ENCODE measurements at places on chromosomes 6 and 20.

DNA sequence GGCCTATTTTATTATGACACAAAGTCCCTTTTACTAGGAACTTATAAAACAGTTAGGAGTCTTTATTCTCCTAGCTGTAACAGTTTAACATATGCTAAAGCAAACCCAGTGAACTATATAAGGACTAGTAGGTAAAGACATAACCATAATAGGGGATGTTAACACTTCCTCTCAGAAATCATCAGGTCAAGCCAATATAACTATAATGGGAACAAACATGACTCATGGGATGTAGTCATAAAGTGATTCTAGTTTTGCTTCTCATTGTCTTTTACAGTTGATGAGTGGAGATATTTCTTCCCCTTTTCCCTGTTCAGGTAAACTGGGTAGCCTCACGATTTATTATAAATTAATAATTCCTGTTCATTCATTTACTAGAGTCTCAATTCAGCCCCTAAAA, 9.7 kb downstream of the PTCHD4 start:
- no peak overlapping the region for H3K27ac ChIP-seq
- no peak for DNase-seq
- H3K36me3 ChIP-seq = no peaks in the 10 kb centered on the region

- H3K36me3 ChIP-seq = no peaks in the 10 kb centered on the region
- DNase-seq = no peak
- no peak overlapping the region for H3K4me3 ChIP-seq
- no peaks in the 10 kb centered on the region for H3K4me1 ChIP-seq
These were observed 83.7 kb upstream of the RALY start for GRCh38 chr20:33910056-33910455.

GRCh38 chr20:43736588-43737158, 9.9 kb upstream of the GTSF1L start:
- no peak for DNase-seq
- no peak overlapping the region for H3K27ac ChIP-seq
- H3K27me3 ChIP-seq = peaks cover 20% of the 10 kb centered on the region
- peaks cover 2% of the 10 kb centered on the region for H3K36me3 ChIP-seq
- H3K4me3 ChIP-seq = no peak overlapping the region

- peaks cover 53% of the 10 kb centered on the region for H3K27me3 ChIP-seq
- no peak overlapping the region for H3K27ac ChIP-seq
- peaks cover 13% of the 10 kb centered on the region for H3K4me1 ChIP-seq
These were observed 90.5 kb downstream of the GRM4 start for GRCh38 chr6:34055223-34055933.

- no peak overlapping the region for H3K4me3 ChIP-seq
- no peaks in the 10 kb centered on the region for H3K36me3 ChIP-seq
- peaks cover 14% of the 10 kb centered on the region for H3K4me1 ChIP-seq
- no peaks in the 10 kb centered on the region for H3K27me3 ChIP-seq
- DNase-seq = no peak
- H3K27ac ChIP-seq = no peak overlapping the region
These were observed 1.0 kb downstream of the NUDT3 start for GRCh38 chr6:34391473-34391785.

- H3K4me1 ChIP-seq = no peaks in the 10 kb centered on the region
- no peaks in the 10 kb centered on the region for H3K36me3 ChIP-seq
- peaks cover 7% of the 10 kb centered on the region for H3K27me3 ChIP-seq
- H3K27ac ChIP-seq = no peak overlapping the region
These were observed 100.9 kb downstream of the MYB start for GRCh38 chr6:135281964-135282363.

- H3K27ac ChIP-seq = no peak overlapping the region
- no peak for DNase-seq
- no peak overlapping the region for H3K4me3 ChIP-seq
- peaks cover 14% of the 10 kb centered on the region for H3K4me1 ChIP-seq
- H3K27me3 ChIP-seq = no peaks in the 10 kb centered on the region
These were observed 172.8 kb downstream of the CDKAL1 start for GRCh38 chr6:20706939-20707485.

GRCh38 chr6:81534934-81535465, 217.5 kb downstream of the TENT5A start:
- no peaks in the 10 kb centered on the region for H3K4me1 ChIP-seq
- no peaks in the 10 kb centered on the region for H3K36me3 ChIP-seq
- no peak for DNase-seq
- H3K27ac ChIP-seq = no peak overlapping the region
- H3K27me3 ChIP-seq = no peaks in the 10 kb centered on the region

DNA sequence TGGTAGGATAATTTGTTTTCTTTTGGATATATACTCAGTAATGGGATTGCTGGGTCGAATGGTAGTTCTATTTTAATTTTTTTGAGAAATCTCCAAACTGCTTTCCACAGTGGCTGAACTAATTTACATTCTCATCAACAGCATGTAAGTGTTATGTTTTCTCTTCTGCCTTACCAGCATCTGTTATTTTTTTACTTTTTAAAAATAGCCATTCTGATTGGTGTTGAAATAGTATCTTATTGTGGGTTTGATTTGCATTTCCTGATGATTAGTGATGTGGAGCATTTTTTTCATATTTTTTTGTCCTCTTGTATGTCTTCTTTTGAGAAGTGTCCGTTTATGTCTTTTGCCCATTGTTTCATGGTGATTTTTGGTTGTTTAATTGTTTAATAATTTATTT, 11.9 kb downstream of the HINT3 start:
- H3K27ac ChIP-seq = no peak overlapping the region
- no peak overlapping the region for H3K4me3 ChIP-seq
- DNase-seq = no peak
- H3K36me3 ChIP-seq = no peaks in the 10 kb centered on the region
- no peaks in the 10 kb centered on the region for H3K27me3 ChIP-seq

- H3K27ac ChIP-seq = no peak overlapping the region
- no peaks in the 10 kb centered on the region for H3K4me1 ChIP-seq
- no peaks in the 10 kb centered on the region for H3K36me3 ChIP-seq
- no peak for DNase-seq
These were observed 749 bp downstream of the FRK start for GRCh38 chr6:116059713-116060571.

- peaks cover 65% of the 10 kb centered on the region for H3K4me1 ChIP-seq
- peak overlapping the region; percentile 96 for H3K27ac ChIP-seq
These were observed 59.5 kb upstream of the ARMH2 start for GRCh38 chr6:24858177-24858653.

DNA sequence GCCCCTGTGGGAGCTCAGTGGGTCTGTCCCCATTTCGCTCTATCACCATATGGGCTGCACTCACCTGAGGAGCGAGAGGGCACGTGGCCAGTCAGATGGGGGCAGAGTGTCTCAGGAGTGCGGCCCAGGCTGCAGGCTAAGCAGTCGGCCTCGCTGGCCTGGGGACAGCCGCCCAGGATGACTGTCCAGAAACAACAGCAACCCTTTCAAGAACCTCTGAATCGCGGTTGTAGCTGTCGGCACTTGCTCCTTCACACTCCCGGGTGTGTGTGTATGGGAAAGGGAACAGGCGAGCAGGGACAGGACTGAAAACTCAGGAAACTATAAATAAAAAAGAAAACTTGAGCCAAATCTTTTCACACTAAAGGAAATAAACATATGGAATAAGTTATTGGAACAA, 63.1 kb downstream of the TFAP2A start:
- peaks cover 26% of the 10 kb centered on the region for H3K27me3 ChIP-seq
- H3K4me1 ChIP-seq = no peaks in the 10 kb centered on the region
- H3K27ac ChIP-seq = no peak overlapping the region

DNA sequence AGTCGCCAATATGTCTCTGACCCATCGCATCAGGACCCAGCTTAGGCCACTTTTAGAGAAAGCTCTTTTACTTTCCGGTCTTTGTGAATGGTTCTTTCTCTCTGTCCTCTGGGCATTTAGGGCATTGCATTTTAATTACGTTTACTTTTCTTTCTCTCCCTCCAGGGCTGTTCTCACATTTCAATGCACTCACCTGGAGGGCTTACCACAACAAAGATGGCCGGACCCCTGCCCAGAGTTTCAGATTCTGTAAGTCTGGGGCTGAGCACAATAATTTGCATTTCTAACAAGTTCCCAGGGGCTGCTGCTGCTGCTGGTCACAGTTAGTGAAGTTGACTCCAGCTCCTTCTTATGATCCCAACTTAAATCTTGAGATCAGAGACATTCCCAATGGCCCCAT, 3.0 kb downstream of the ANKRD66 start:
- no peaks in the 10 kb centered on the region for H3K4me1 ChIP-seq
- H3K4me3 ChIP-seq = no peak overlapping the region
- no peak overlapping the region for H3K27ac ChIP-seq
- DNase-seq = no peak

DNA sequence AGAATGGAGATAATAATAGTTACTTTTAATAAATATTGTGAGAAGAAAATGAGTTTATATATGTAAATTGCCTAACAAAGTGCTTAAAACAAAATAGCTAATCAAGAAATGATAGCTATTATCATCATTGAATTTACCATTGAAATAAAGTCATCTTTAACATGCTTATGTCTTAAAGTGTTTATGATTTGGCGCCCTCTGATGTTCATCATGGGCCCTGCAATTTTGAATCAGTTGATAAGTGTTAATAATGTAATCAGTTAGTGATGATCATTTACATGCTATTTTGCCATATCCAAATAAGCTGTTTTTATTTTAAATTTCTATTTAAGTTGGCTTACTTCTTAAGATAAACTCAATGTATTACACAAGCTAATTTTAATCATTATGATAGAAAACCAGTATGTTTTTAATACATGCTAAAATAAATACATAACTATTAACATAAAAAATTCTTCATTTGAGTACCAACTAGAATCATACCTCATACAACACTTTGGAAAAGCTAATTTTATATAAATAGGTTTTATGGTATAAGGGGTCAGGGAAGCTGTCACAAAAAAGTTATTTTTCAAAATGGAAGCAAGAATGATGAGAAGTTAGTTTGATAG, 39.2 kb upstream of the TPD52L1 start:
- H3K27ac ChIP-seq = no peak overlapping the region
- no peak overlapping the region for H3K4me3 ChIP-seq
- peaks cover 5% of the 10 kb centered on the region for H3K27me3 ChIP-seq

GRCh38 chr6:162863821-162864220, 136.0 kb downstream of the PACRG start:
- DNase-seq = no peak
- no peaks in the 10 kb centered on the region for H3K36me3 ChIP-seq
- no peaks in the 10 kb centered on the region for H3K4me1 ChIP-seq
- peaks cover 6% of the 10 kb centered on the region for H3K27me3 ChIP-seq
- H3K4me3 ChIP-seq = no peak overlapping the region
- H3K27ac ChIP-seq = no peak overlapping the region

DNA sequence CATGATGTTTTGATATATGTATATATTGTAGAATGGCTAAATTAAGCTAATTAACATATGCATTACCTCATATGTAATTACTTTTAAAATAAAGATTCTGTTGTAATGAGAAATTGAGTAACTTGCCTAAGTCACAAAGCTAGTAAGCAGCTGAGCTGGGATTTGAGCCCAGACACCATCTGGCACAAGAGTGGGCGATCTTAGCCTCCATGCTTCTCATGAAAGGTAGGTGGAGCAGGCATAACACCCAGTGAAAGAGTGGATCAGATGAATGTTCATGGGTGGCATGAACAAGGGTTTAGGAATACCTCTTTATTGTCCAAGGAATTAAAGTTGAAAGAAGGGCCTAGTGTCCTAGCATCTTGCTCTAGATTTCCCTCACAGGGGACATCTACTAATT, 365.4 kb downstream of the TFAP2B start:
- DNase-seq = no peak
- no peaks in the 10 kb centered on the region for H3K4me1 ChIP-seq
- H3K4me3 ChIP-seq = no peak overlapping the region

- H3K27ac ChIP-seq = no peak overlapping the region
- peaks cover 12% of the 10 kb centered on the region for H3K36me3 ChIP-seq
- H3K4me3 ChIP-seq = no peak overlapping the region
- peaks cover 26% of the 10 kb centered on the region for H3K4me1 ChIP-seq
- H3K27me3 ChIP-seq = no peaks in the 10 kb centered on the region
These were observed 18.4 kb downstream of the C6orf89 start for GRCh38 chr6:36904114-36904513.

DNA sequence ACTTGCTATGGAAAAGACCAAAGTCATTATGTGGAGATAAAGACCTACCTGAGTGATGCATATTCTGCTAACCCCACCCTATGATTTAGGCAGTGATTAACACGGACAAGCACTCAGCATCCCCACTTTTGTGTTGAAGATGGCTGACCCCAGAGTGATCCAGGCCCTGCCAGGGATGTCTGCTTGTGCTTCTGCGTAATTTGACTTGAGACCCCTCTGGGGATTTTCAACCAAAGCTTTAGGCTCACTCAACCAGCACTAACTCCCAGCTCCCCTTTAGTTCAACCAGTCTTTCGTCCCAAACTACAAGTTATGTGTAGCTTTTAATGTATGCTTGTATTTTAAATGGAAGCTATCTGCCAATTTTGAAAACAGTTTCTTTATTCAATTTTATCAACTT, 538.0 kb upstream of the ID4 start:
- no peak overlapping the region for H3K27ac ChIP-seq
- H3K27me3 ChIP-seq = no peaks in the 10 kb centered on the region
- no peak for DNase-seq
- H3K4me3 ChIP-seq = no peak overlapping the region

DNA sequence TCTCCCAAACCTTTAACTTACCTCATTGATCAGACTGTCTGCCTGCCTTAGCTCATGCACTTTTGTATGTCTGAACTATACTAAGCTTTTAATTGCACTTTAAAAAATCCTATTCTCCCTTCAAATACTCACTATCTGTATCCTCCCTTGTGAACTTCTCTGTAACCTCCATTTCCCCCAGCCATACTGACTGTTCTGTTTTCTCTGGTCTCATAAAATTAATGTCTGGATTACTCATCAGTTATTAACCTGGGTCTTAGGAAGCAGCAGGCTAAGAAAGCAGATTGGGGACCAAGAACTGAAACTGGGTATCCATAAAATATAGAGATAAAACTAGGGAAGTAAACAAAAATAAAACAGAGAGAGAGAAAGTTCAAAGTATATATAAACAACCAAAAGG, 469.3 kb upstream of the MAN1A1 start:
- H3K4me1 ChIP-seq = no peaks in the 10 kb centered on the region
- DNase-seq = no peak
- H3K4me3 ChIP-seq = no peak overlapping the region
- H3K36me3 ChIP-seq = no peaks in the 10 kb centered on the region
- H3K27me3 ChIP-seq = peaks cover 7% of the 10 kb centered on the region

GRCh38 chr20:20593447-20594170, 118.8 kb downstream of the RALGAPA2 start:
- peaks cover 10% of the 10 kb centered on the region for H3K4me1 ChIP-seq
- peaks cover 10% of the 10 kb centered on the region for H3K36me3 ChIP-seq
- no peak overlapping the region for H3K27ac ChIP-seq
- H3K27me3 ChIP-seq = no peaks in the 10 kb centered on the region

- no peak for DNase-seq
- peaks cover 4% of the 10 kb centered on the region for H3K36me3 ChIP-seq
- H3K27ac ChIP-seq = no peak overlapping the region
- H3K4me1 ChIP-seq = no peaks in the 10 kb centered on the region
These were observed 28.3 kb downstream of the GLP1R start for GRCh38 chr6:39076623-39077535.

DNA sequence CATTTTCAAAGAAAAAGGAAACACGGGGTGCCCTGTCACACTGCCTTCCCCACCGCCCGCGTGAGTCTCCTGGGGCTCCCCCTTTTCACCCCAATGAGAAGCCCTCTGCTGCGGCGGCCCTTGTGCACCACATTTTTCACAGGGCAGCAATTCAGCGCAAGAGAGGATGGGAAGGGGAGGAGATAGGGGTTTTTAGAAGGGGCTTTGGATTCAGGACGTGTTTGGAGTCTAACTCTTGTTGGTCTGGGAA, 726 bp upstream of the ARFGEF3 start:
- no peak overlapping the region for H3K27ac ChIP-seq
- no peak for DNase-seq
- H3K4me3 ChIP-seq = peak overlapping the region; percentile 78
- H3K4me1 ChIP-seq = peaks cover 17% of the 10 kb centered on the region
- H3K27me3 ChIP-seq = peaks cover 50% of the 10 kb centered on the region

Measured in T-helper 17 cell (primary cell).